ENCODE measurements at places on chromosomes 2 and 18. TPM values are rescaled to one million over a fixed set of nuclear protein-coding genes. Genes with fewer than 3 reads are reported as not detected.

DNA sequence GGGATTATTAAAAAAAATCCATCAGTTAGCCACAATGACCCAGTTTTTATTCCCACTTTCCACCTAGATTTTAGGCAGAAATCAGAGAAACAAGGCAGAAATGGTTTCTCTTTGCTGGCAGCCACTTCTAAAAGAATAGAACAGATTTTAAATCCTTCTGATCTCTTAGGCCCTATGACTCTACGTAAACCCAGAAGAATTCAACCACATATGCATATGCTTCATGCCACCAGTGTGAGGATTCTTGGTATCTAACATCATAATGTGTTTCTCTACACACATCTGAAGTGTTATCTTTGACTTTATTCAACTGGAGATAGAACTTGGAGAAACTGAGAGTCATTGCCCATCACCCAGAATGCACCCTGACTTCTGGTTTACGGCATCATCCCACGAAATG, 128.7 kb upstream of the TANK start:
- no peaks in the 10 kb centered on the region for H3K36me3 ChIP-seq
- no peak overlapping the region for H3K27ac ChIP-seq
- no peak for DNase-seq
- no peaks in the 10 kb centered on the region for H3K4me1 ChIP-seq
- no peaks in the 10 kb centered on the region for H3K27me3 ChIP-seq

- no peaks in the 10 kb centered on the region for H3K36me3 ChIP-seq
- H3K27ac ChIP-seq = no peak overlapping the region
- H3K4me3 ChIP-seq = no peak overlapping the region
- no peak for DNase-seq
- no peaks in the 10 kb centered on the region for H3K27me3 ChIP-seq
Measured at GRCh38 chr2:229575569-229576315, 138.6 kb downstream of the DNER start.

- no peaks in the 10 kb centered on the region for H3K27me3 ChIP-seq
- H3K36me3 ChIP-seq = no peaks in the 10 kb centered on the region
- H3K4me1 ChIP-seq = no peaks in the 10 kb centered on the region
- H3K4me3 ChIP-seq = no peak overlapping the region
- no peak overlapping the region for H3K27ac ChIP-seq
Measured at GRCh38 chr2:119301413-119301812, 65.2 kb downstream of the C2orf76 start.

GRCh38 chr2:21715887-21716286, 592.1 kb downstream of the TDRD15 start:
- H3K36me3 ChIP-seq = no peaks in the 10 kb centered on the region
- H3K27ac ChIP-seq = no peak overlapping the region
- DNase-seq = peak; percentile 26
- H3K4me3 ChIP-seq = no peak overlapping the region

ASB1 gene
- total RNA-seq = 34.9 TPM

CTDSP1 gene
- 155 TPM for total RNA-seq

ARHGEF33 gene
- 5.5 TPM for total RNA-seq

STON1 gene
- 35.2 TPM for total RNA-seq

GRCh38 chr18:79522451-79523205, 126.9 kb downstream of the NFATC1 start:
- H3K27ac ChIP-seq = no peak overlapping the region
- no peak overlapping the region for H3K4me3 ChIP-seq
- H3K4me1 ChIP-seq = no peaks in the 10 kb centered on the region
- H3K27me3 ChIP-seq = no peaks in the 10 kb centered on the region
